ENCODE measurements at places on chromosomes 5 and 9. TPM values are rescaled to one million over a fixed set of nuclear protein-coding genes. Genes with fewer than 3 reads are reported as not detected.

The NRG2 gene
- 0.51 TPM for total RNA-seq

The PRR7 gene
- total RNA-seq = 2.2 TPM

The ROPN1L gene
- 2.2 TPM for total RNA-seq

The FOXD4 gene
- total RNA-seq = 0.13 TPM

The TMEM8B gene
- 0.13 TPM for total RNA-seq

The MAP1B gene
- 39.3 TPM for total RNA-seq

The HRH2 gene
- total RNA-seq = 0.13 TPM

The CAMLG gene
- total RNA-seq = 30.9 TPM

The TMEM171 gene
- 1.4 TPM for total RNA-seq

The NCS1 gene
- 12.2 TPM for total RNA-seq

The GMCL2 gene
- total RNA-seq = not detected

The TLR4 gene
- 172 TPM for total RNA-seq

The MLANA gene
- not detected for total RNA-seq

The PCDHGA3 gene
- total RNA-seq = 0.63 TPM

The SLC36A3 gene
- not detected for total RNA-seq

The CCDC180 gene
- 0.51 TPM for total RNA-seq

The SLC36A2 gene
- not detected for total RNA-seq

The RORB gene
- not detected for total RNA-seq

The FBP2 gene
- total RNA-seq = not detected

The BRD3 gene
- 10.9 TPM for total RNA-seq

The BARX1 gene
- total RNA-seq = not detected

The NDUFS6 gene
- 36.8 TPM for total RNA-seq

The NACC2 gene
- total RNA-seq = 12.2 TPM

The TAF11L6 gene
- not detected for total RNA-seq

The SAP30L gene
- total RNA-seq = 16.8 TPM

The LHX3 gene
- not detected for total RNA-seq

The FOXD4L3 gene
- under 0.01 TPM for total RNA-seq

The IL9 gene
- total RNA-seq = not detected

The NNT gene
- total RNA-seq = 96.0 TPM

The WDR55 gene
- 31.7 TPM for total RNA-seq

The GFRA3 gene
- total RNA-seq = not detected

The SCGB3A2 gene
- total RNA-seq = not detected

The PCDHGB6 gene
- 1.5 TPM for total RNA-seq

The PRELID2 gene
- 23.2 TPM for total RNA-seq

The PWWP2A gene
- 9.0 TPM for total RNA-seq

The CDH6 gene
- not detected for total RNA-seq
